ENCODE measurements at places on chromosomes 13 and 19. TPM values are rescaled to one million over a fixed set of nuclear protein-coding genes. Genes with fewer than 3 reads are reported as not detected.

The KRTDAP gene
- total RNA-seq, result not detected

The LSM7 gene
- 140 TPM for total RNA-seq

The OSCAR gene
- 0.72 TPM for total RNA-seq

The ARL11 gene
- 1.6 TPM for total RNA-seq

The KIR3DL2 gene
- total RNA-seq, result 0.98 TPM

The ATP8B3 gene
- 11.7 TPM for total RNA-seq

The ZNF441 gene
- 10.1 TPM for total RNA-seq

The KLK13 gene
- total RNA-seq, result not detected

The C1QTNF9B gene
- total RNA-seq, result not detected

The SH3GL1 gene
- total RNA-seq, result 40.9 TPM

The TUBA3C gene
- not detected for total RNA-seq

GRCh38 chr13:53150568-53150967 is 122.0 kb downstream of the OLFM4 start:
- DNase-seq, result no peak

DNA sequence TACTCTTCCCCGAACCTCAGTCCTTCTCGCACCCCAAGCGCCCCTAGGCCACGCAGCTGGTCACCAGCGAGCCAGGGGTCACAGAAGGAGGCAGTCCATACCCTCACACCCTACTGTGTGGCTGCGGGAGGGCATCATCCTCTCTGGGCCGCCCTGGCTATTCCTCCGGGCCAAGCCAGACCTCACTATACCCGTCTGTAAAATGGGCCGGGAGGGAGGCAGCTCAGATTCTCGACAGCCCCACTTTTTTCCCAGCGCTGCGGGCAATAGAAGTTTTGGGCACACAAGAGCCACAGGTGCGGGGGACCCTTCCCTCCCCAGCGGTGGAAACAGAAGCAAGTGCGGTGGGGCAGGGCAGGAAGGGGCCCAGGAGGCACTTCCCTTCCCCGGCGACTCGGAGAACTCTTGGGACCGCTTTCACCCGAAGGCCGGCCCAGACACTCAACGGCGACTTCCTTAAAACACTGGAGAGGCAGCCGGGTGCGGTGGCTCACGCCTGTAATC is 5.6 kb upstream of the ARRDC2 start:
- peak; percentile 65 for DNase-seq

DNA sequence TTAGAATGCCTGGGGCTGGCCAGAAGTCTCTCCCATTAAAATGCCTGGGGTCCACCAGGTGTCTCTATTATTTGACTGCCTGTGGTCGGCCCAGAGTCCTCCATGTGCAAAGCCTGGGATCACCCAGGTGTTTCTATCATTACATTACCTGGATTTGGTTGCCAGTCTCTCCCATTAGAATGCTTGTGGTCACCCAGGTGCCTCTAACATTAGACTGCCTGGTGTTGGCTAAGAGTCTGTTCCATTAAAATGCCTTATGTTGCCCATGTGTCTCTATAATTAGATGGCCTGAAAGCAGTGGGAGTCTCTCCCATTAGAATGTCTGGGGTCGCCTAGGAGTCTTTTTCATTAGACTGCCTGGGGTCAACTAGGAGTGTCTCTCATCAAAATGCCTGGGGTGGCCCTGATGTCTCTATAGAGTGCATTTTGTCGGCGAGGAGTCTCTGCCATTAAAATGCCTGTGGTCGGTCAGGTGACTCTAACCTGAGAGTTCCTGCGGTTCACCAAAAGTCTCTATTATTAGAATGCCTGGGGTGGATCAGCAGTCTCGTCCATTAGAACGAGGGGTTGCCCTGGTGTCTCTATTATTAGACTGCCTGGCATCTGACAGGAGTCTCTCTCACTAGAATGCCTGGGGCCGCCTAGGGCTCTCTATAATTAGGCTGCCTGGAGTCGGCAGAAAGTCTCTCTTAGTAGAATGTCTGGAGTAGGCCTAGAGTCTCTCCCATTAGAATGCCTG is 1540.5 kb downstream of the UQCRFS1 start:
- DNase-seq, result no peak

DNA sequence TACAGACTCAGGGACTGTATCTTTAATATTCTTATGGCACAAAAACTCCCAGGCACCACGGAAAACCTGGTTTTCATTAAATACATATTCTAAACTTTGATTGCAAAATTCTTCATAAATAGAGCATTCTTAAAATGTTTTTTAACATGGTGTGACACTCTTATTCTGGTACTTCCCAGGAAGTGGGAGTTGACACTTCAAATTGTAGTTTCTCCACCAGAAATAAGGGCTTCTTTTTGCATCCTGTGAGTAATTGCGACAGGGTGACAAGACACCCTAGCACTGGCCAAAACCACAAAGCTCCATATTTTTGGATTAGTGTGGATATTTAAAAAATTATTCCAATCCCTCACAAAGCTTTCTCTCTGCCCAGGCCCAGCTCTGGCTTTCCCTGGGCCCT is 43.6 kb upstream of the MTIF3 start:
- DNase-seq, result no peak

GRCh38 chr13:100428986-100429385 is 159.6 kb downstream of the GGACT start:
- no peak for DNase-seq

- DNase-seq, result no peak
Measured at GRCh38 chr19:47036097-47036651, 12.2 kb downstream of the TMEM160 start.

- peak; percentile 39 for DNase-seq
Measured at GRCh38 chr13:113855931-113856715, 7.8 kb downstream of the GAS6 start.

DNA sequence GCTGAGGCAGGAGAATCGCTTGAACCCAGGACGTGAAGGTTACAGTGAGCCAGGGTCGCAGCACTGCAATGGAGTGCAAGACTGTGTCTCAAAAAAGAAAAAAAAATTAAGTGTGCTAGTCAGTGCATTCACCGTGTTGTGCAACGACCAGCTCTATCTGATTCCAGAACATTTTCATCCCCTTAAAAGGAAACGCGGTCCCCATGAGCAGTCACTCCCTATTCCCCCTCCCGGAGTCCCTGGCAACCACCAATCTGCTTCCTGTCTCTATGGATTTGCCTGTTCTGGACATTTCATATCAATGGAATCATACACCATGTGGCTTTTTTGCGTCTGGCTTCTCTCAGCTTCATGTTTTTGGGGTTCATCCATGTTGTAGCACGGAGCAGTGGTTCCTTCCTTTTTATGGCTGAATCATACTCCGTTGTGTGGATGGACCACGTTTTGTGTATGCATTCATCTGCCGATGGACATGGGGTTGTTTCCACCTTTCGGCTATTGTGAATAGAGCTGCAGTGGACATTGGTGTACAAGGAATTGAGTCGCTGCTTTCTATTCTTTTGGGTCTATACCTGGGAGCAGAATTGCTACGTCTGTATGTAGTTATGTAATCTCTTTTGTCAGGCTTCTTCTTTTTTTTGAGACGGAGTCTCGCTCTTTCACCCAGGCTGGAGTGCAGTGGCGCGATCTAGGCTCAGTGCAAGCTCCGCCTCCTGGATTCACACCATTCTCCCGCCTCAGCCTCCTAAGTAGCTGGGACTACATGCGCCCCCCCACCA is 19.8 kb downstream of the MYO9B start:
- no peak for DNase-seq

- DNase-seq, result peak; percentile 18
Measured at GRCh38 chr19:46384396-46384795, 29.0 kb downstream of the CCDC8 start.

DNA sequence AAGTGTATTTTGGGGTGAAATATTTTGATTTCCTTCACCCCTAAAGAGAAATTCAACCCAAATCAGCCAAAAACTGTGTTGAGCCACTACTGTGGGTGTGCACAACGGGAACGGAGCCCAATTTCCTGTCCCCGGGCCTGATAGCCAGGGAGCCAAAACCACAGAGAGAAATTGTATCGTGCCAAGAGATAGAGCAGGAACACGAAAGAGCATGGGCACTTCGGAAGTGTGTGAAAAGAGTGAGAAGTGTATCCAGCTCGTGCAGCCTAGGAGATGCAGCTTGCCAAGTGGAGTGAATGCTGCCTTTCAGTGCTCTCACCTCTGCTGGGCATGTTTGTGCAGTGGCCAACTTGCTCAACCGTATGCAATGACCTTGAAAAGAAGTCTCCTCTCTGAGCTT is 19.4 kb upstream of the PLEKHF1 start:
- DNase-seq, result no peak

- no peak for DNase-seq
Measured at GRCh38 chr19:54795758-54796157, 7.7 kb upstream of the KIR2DL4 start.

GRCh38 chr13:112150352-112150751 is 83.4 kb downstream of the SOX1 start:
- DNase-seq, result no peak

- no peak for DNase-seq
Measured at GRCh38 chr13:95703576-95703975, 26.6 kb downstream of the DNAJC3 start.

DNA sequence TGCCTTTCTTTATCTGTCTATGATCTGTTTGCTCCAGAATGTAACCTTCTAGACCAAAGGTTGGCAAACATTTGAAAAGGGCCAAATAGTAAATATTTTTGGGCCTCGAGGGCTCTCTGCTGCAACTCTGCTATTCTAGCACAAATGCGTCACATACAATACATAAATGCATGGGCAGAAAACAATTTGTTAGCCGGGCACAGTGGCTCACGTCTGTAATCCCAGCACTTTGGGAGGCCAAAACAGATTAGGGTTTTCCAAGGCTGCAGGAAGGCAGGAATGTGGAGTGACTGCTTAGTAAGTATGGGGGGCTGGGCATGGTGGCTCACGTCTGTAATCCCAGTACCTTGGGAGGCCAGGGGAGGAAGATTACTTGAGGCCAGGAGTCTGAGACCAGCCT is 21.9 kb upstream of the EVI5L start:
- no peak for DNase-seq

GRCh38 chr19:3276341-3276799 is 51.9 kb downstream of the CELF5 start:
- DNase-seq, result peak; percentile 47

- no peak for DNase-seq
Measured at GRCh38 chr13:31512331-31512730, 227.0 kb upstream of the RXFP2 start.

DNA sequence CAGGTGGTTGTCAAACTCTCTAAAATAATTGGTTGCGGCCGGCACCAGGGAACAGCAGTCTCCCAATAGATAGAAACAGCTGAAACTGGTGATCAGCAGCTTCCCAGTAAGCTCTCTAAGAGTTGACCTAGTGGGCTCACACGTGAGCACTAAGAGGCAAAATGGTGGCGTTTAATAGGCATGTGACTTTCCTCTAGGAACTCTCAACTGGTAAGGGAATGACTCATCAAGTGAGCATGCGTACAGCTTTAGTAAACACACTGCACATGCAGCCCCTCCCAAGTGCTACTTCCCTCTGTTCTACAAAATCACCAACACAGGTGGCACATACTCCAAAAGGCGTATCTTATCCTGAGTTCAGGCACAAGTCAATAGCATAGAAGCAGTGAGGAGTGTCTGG is 41.7 kb downstream of the TNFSF11 start:
- DNase-seq, result no peak

GRCh38 chr13:25084096-25084495 is 11.8 kb upstream of the PABPC3 start:
- no peak for DNase-seq

DNA sequence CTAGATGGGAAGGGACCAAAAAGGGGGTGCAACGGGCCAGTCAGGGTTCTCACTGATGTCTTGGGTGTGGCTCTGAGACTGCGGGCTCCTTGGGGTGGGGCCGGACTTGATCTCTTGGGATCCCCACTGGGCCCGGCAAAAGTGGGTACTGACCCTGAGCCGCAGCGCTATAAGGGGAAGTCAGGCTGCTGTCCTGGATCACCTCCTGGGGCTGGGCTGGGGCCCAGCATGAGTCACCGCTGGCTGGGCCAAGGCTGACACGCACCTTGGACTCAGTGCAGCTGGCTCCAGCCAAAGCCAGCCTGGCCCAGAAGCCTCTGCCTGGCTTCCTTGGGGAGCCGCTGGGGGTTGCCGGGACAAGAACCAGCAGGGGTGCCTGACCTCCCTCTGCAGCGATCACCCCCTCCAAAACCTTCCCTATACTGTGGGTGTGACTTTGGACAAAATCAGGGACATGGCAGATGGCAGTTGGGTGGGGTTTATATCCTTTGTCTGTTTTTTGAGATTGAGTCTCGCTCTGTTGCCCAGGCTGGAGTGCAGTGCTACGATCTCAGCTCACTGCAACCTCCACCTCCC is 617 bp upstream of the IQCN start:
- no peak for DNase-seq

GRCh38 chr13:51618626-51619025 is 34.4 kb downstream of the WDFY2 start:
- DNase-seq, result no peak

DNA sequence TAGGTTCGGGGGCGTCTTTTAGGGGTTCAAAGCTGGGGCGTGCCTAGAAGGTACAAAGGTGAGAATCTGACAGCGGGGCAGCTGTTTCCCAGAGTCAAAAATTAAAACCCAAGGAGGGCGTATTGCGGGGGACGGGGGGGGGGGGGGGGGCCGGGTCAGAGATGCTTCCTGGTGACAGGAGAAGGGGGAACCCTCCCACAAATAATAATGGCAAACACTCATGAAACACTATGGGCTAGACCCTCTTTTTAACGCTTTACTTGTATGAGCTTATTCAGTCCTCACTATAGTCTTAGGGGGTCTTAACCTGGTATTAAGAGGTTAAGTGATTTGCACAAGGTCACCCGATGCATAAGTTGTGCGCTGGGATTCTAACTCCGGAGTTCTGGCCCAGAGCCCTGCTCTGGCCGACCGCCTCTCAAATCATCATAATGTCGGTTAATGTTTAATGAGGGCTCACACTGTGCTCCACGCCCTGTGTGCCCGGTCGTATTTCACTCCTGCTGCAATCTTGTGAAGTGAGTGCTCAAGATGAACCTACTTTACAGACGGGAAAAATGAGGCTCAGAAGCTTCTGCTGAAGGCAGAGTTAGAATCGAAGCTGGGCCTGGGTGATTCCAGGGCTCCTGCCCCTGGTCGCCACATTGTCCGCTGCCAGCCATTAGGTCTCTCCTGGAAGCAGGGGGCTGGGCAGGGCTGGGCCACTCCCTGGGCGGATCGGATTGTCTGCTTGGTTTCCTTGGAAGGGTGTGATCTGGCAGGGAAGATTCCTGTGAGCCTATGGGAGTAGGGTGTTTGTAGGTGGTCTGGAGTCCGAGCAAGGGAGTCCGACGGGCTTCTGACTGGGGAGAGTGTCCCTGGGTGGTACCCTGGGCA is 964 bp downstream of the PAK4 start:
- no peak for DNase-seq

GRCh38 chr19:54364775-54365257 is at the start of gene LAIR1:
LAIR1 (minus strand) TSS chr19:54364931; CDS start chr19:54364804, 127 bp downstream.
- peak; percentile 34 for DNase-seq

- no peak for DNase-seq
Measured at GRCh38 chr13:46559272-46559805, 6.4 kb downstream of the LRCH1 start.

GRCh38 chr19:30093966-30094755 is 152.1 kb downstream of the URI1 start:
- no peak for DNase-seq

- no peak for DNase-seq
Measured at GRCh38 chr13:39451301-39451700, 151.7 kb downstream of the LHFPL6 start.
